ENCODE measurements at places on chromosomes 11 and 22.

- peak; percentile 92 for DNase-seq
Measured at GRCh38 chr11:57456960-57457642, 3.2 kb upstream of the RTN4RL2 start.

DNA sequence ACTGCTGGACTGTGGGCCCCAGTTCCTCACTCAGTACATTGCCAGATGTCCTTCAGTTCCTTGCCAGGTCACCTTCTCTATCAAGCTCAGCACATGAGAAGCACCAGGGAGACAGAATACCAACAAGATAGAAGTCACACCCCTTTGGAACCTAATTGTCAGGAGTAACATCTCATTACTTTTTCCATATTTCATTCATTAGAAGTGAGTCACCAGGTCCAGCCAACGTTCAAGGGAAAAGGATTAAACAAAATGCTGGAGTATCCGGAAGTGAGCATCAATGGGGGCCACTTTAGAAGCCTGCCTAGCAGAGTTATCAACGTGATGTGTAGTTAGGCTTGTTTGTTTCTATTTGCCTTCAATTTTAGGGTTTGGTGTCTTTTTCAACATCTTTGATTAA, 569.3 kb downstream of the MIAT start:
- DNase-seq: no peak

- DNase-seq: peak; percentile 88
Measured at GRCh38 chr11:469684-470560, 19.8 kb downstream of the PTDSS2 start.

DNA sequence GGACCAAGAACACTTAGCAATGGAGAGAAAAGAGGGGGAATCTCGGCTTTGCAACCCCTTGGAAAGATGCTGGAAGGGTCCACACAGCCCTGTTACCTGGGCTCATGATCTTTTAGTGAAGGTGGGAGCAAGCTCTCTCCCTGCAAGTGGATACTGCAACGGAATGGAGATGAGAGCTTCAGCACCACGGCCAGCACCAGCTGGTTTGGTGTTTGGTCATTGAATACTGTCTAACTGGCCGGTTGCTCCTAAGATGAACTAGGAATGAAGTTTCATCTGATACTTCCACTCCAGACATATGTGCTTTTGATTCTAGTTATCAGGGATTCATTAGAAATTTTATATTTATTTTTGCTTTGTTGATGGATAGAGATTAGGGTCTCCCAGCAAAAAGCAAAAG, 16.3 kb downstream of the HTR3A start:
- no peak for DNase-seq

GRCh38 chr11:79440571-79441460, at the start of gene TENM4:
Gene TENM4, minus strand, starts transcription at chr11:79441030. Its CDS starts 371,086 bp downstream, at chr11:79069944.
- DNase-seq: peak; percentile 89

DNA sequence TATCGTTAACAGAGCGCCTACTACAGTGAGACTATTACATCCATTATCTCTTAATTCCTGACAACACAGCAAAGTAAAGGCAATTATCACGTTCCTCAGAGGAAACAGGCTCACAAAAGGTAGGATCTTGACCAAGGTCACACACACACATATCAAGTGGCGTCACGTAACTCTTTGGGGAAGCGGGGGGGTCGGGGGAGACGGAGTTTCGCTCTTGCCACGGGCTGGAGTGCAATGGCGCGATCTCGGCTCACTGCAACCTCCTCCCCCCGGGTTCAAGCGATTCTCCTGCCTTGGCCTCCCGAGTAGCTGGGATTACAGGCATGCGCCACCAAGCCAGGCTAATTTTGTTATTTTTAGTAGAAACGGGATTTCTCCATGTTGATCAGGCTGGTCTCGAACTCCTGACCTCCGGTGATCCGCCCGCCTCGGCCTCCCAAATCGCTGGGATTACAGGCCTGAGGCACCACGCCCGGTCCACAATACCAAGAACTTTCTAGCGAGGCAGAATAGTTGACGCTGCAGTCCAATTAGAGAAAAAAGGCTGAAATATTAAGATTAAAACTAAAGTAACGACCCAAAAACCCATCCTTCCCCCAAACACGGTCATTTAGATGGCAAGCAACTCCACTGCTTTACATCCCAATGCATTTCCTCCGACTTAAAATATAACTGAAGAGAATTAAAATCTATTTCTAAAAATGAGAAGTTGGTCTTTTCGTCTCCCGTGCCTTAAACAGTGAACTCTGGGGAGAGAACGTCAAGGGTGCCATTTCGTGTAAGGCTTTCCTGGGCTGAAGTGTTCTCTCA, 1.2 kb downstream of the DDX17 start:
- DNase-seq: no peak

- no peak for DNase-seq
Measured at GRCh38 chr11:69746140-69746539, 29.0 kb downstream of the FGF4 start.

DNA sequence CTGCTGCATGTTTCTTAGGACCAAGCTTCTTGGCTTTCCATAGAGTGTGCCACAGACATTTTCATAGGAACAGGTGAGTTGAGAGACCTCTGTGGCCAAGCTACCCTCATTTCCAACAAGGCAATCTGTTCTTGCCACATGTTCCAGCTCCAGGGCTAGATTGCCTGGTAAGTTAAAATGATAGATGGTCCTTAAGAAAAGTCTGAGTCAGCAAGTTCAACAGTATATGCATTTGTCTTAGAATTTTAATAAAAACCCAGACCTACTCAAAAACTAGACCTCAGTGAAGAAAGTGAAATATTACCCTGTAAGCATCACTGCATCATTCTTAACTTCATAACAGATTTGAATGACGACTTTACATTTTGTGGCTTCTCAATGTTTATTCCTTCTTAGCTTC, 1123.6 kb downstream of the DLG2 start:
- DNase-seq: no peak

DNA sequence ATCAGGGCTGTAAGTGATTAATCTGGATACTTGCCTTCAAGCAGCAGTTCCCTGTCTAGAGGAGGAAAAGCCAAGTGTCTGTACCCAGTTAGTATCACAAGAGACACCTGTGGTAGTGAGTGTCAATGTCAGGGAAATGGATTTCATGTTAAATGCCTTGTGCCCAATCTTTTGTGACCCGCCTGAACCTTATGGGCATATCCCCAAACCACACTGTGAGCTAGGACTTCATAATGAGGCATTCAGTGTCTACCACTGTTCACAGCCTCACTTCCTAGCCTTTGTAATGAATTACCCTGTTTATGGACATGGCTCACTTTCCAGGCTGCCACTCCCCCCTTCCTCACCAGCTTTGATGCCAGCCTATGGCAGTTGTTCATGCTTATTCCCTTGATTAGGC, 125.1 kb downstream of the TRIM44 start:
- peak; percentile 63 for DNase-seq

GRCh38 chr11:1767399-1768140, 3.8 kb upstream of the CTSD start:
- DNase-seq: no peak

- no peak for DNase-seq
Measured at GRCh38 chr11:69855421-69855820, 36.2 kb upstream of the FGF3 start.

DNA sequence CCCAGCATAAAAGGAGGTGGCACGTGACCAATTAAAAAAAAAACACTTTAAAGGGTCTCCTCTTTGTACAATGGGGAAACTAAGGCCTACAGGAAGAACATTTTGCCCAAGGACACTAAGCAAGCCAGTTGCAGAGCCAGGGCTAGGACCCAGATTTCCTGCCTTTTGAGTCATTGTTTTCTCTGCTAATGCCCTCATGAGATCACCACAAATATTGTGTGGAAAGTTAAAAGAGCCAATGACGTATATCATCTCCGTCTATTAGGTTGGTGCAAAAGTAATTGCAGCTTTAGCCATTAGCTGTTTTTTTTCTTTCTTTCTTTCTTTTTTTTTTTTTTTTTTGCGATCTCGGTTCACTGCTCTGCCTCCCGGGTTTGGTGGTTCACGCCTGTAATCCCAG, 24.1 kb upstream of the LRRC32 start:
- DNase-seq: no peak

DNA sequence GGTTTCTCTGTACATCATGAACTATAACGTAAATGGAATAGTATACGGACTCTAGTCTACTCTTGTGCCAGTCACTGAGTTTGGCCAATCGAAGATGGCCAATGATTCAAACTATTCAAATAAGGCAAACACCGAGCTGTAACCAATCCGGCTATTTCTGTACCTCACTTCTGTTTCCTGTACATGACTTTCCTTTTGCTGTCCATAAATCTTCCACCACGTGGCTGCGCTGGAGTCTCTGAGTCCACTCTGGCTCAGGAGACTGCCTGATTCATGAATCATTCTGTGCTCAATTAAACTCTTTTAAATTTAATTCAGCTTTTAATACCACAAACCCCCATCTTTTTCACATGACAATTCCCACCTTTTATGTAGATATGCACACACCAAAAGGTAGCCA, 1.5 kb upstream of the JAML start:
- no peak for DNase-seq

DNA sequence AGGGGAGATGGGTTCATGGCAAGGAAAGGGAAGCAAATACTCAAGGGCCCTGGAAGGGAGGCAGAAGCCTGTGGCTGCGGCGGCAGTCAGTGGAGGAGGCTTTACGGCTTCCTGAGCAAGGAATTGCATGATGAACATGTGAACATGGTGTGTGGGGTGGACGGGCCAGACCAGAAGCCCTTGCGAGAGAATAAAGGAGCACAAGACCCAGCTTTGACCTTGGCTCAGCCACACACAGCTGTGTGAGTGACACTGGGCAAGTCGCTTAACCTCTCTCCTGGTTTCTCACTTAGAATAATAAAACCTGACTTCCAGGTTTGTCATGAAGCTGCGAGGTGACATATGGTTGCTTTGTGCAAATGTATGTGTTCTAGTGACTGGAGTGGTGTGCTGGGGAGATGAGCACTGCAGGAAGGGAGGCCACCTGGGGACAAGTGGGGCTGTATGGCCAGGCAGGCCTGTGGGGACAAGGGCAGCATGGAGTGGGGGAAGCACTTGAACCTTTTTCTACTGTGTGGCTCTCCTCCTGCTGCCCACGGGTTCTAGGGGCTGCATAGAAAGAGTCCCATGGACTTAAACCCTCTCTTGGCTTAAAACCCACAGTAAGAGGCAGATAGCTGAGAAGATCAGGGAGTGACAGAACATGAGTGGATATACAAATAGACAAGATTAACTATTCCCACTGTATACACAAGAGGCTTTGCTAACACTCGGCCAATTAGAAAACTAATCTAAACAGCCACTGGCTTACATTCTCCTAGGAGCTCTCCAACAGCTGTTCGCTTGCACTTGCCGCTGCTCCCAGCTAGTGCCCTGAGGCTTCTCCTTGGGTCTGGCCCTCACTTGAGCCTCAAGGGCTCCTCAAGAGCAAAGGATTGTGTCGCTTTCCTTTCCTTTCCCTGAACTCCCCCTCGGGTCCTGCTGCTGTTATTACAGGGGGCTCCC, 67.3 kb upstream of the CDON start:
- no peak for DNase-seq

DNA sequence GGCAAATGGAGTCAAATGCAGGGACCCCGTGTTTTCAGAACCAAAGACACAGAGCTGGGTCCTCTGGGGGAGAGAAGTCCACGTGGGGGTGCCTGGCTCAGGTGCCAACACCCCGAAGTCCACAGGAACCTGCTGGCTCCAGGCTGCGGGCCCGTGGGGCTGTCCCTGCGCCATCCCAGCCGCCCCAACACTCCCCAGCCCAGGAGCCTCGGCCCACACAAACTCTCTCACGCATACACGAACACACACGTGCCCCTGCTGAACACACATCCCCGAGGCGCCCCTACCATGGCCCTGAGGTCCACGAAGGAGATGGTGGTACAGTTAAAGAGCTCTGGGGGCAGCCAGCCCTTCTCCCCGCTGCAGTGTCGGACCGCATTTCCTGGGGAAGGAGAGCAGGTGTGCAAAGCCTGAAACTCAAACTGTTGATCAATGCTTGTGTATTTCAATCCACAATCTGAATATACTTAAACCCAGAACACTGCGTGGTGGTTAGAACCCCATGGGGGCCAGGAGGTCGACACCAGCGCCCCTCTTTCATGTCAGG, 54.7 kb downstream of the TRMU start:
- DNase-seq: no peak
